ENCODE measurements at places on chromosomes 5 and 9.

- no peak for DNase-seq
Observed at GRCh38 chr9:133971981-133972941, 19.9 kb downstream of the VAV2 start.

DNA sequence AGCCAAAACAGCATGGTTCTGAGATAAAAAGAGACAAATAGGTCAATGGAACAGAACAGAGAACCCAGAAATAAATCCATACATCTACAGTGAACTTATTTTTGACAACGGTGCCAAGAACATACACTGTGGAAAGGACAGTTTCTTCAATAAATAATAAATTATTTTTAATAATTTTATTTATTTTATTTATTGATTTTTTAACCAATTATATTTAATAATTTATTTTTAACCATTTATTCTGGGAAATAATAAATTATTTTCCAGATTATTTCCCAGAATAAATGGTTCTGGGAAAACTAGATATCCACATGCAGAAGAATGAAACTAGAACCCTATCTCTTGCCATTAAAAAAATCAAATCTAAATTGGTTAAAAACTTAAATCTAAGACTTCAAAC lies 1143.8 kb upstream of the DMAC1 start:
- no peak for DNase-seq

- DNase-seq, result no peak
Observed at GRCh38 chr5:110169461-110169860, 479.7 kb downstream of the MAN2A1 start.

- DNase-seq, result no peak
Observed at GRCh38 chr9:31699836-31700235, 684.6 kb upstream of the ACO1 start.

Data from activated naive CD4-positive, alpha-beta T cell treated with Interleukin-2 at 50 U/mL for 16 hours (primary cell).